ENCODE measurements at places on chromosomes 3 and 15.

GRCh38 chr15:74828835-74829234, 2.4 kb downstream of the CPLX3 start:
- no peak for DNase-seq

DNA sequence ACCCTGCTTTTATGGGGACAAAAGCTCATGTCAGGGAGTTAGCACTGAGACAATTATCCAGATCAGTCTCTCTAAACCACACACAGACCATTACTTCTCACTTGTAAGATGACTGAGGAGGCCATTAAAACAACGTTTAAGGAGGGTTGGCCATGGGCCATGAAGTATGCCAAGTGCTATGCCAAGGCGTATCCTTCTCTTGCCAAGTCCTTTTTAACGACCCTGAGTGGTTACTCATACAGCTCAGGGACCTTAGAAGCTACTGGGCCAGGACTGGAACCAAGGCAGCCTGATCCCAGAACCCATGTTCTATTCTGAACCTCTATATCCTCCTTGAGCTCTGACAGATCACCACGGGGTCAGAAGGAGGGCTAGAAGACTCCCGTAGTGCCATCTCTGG, 50.0 kb downstream of the NMNAT3 start:
- no peak for DNase-seq

DNA sequence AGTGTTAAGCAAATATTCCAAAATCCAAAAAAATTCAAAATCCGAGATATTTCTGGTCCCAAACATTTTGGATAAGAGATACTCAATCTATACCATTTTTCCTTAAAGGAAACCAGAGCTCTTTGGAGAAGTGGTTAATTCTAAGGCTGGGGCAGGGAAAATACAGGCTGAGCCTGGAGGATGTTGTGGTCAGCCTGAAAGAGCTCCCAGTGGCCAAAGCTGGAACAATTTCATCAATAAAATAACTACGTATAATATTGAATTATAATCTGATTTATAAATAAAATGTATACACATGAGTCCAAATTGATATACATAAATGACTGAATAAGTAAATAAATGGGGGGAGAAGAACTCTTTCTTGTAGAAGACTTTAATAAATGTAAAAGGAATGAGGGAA, 24.6 kb downstream of the PPARG start:
- DNase-seq, result no peak

DNA sequence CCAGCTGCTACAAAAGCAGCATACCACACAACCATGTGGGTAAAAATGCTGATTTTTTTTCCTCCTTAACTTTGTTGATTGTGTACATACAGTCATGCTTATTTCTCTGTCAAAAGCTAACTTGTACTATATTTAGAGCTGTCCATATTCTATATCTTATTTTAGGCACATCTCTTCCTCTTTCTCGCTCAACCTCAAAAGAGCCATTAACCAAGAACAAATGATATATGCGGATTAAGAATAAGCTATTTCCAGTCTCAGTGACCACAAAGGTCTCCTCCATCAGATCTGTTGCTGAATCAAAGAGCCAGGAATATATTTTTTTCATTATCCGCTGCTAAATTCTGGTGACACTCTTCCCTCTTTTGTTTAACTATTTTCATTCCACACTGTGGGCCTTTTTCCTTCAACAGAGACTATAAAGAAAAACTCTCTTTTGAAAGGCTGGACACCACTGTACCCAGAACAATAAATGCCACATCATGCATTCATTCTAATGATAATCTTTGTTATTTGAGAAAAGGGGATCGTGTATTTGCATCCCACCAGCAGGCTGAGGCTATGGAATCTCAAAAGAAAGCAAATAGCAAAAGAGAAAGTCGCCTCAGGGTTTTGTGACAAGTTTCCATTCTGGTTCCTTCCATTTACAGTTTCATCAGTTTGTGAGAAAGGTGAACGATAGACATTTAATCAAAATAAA, 8.0 kb downstream of the TMEM212 start:
- DNase-seq, result no peak

DNA sequence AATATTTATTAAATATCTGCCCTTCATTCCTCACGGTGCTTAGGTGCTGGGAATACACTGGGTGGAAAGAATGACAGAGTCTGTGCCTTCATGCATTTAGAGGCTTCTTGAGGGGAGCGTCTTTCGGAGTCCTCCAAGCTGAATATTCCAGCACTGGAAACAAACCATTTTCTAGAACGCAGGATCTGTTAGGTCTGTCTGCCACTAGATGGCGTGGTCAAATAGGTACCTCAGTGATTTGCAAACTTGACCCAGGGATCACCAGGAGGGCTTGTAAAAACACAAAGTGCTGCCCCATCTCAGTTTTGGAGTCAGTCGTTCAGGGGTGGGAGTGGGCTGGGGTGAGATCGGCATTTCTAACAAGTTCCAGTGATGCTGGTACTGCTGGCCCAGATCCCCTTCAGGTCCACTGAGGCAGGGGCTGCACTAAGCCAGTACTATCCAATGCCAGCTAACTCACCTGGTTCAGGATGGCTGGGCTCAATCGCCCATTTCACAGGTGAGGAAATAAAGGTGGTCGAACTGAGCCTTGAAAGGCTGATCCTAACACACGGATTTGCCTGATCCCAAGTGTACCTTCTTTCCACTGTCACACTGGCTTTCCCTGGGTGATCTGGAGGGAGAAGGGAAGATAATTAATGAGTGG, 14.8 kb downstream of the ARNT2 start:
- DNase-seq, result no peak

DNA sequence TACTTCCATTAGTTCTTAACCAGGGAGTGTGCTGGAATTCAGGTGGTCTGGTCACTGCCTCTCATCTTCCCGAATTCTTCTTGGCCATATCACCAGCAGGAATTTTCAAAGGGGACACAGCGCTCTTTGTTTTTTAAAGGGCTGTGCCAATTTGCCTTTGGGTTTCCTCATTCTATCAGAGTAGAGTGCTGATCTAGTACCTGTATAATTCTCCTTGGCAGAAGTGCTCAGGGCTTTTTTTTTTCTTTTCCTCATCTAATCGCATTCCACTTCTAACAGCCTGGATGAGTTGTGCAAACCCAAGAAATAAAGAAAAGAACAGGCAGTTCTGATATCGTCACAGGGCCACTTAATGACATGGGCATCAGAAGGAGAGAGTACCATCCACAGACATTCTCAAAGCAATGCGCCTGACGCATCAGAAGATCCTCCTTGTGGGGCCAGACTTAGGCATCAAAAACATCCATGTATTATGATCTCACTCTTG, 121.0 kb downstream of the ASB7 start:
- no peak for DNase-seq

GRCh38 chr3:65953301-65953812, 85.4 kb downstream of the MAGI1 start:
- no peak for DNase-seq

GRCh38 chr3:102169915-102170479, 264.8 kb upstream of the ZPLD1 start:
- DNase-seq, result no peak

GRCh38 chr3:64802460-64802859, 114.7 kb upstream of the ADAMTS9 start:
- DNase-seq, result no peak

GRCh38 chr3:29890801-29891200, 609.9 kb downstream of the RBMS3 start:
- DNase-seq, result no peak

- no peak for DNase-seq
Observed at GRCh38 chr3:43865351-43865750, 174.6 kb downstream of the ABHD5 start.

DNA sequence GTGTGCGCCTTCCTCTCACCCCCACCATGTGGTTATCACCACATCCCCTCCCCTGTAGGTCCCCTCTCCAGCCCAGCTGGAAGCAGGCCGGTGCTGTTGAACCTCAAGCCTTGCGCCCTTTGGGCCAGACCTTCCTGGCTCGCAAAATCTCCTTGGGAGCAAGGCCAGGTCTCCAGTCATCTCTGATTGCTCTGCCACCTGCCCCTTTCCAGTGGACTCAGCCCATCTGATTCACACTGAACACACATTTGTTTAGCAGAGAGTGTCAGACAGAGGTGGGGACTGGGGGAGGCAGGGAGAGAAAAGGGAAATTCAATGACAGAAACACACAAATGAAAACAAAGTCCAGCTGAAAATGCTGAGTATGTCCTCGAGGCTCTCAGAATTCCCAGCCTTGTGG, 119.4 kb downstream of the TPRA1 start:
- no peak for DNase-seq

Data from kidney epithelial cell (primary cell).